ENCODE measurements at places on chromosomes 2 and 18.

DNA sequence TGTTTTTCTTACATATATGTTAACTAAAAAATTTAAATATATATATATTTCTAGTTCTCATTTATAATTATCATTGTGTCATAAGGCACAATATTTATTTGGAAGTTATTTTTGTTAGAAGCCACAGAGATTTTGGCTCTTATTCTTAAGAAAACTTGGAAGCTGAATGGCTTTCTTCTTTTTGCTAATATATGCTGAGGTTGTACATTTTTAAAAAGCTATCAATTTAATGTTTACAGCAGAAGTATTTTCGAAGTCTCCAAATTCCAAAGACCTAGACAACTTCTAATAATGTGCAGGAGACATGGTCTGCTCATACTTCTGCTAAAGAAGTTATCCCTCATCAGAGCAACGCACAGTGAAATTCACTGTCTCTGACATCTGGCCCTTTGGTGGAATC is 3.7 kb upstream of the PIEZO2 start:
- DNase-seq: no peak
- no peak overlapping the region for H3K27ac ChIP-seq
- no peaks in the 10 kb centered on the region for H3K4me1 ChIP-seq
- H3K27me3 ChIP-seq: no peaks in the 10 kb centered on the region
- H3K36me3 ChIP-seq: no peaks in the 10 kb centered on the region

GRCh38 chr18:54100920-54101470 is 123.5 kb downstream of the MBD2 start:
- no peaks in the 10 kb centered on the region for H3K4me1 ChIP-seq
- H3K4me3 ChIP-seq: no peak overlapping the region
- H3K36me3 ChIP-seq: no peaks in the 10 kb centered on the region
- no peaks in the 10 kb centered on the region for H3K27me3 ChIP-seq
- H3K27ac ChIP-seq: no peak overlapping the region

- no peak overlapping the region for H3K4me3 ChIP-seq
- no peaks in the 10 kb centered on the region for H3K27me3 ChIP-seq
- H3K27ac ChIP-seq: no peak overlapping the region
- H3K36me3 ChIP-seq: no peaks in the 10 kb centered on the region
- H3K4me1 ChIP-seq: no peaks in the 10 kb centered on the region
These were observed 9.0 kb upstream of the CREG2 start for GRCh38 chr2:101396316-101396717.

GRCh38 chr18:35852786-35853185 is 119.7 kb upstream of the RMP24 start:
- no peaks in the 10 kb centered on the region for H3K27me3 ChIP-seq
- H3K36me3 ChIP-seq: no peaks in the 10 kb centered on the region
- DNase-seq: no peak
- H3K27ac ChIP-seq: no peak overlapping the region

GRCh38 chr18:23971097-23971440 is 43.5 kb upstream of the TTC39C start:
- H3K4me3 ChIP-seq: no peak overlapping the region
- no peak overlapping the region for H3K27ac ChIP-seq
- DNase-seq: no peak
- H3K4me1 ChIP-seq: no peaks in the 10 kb centered on the region

DNA sequence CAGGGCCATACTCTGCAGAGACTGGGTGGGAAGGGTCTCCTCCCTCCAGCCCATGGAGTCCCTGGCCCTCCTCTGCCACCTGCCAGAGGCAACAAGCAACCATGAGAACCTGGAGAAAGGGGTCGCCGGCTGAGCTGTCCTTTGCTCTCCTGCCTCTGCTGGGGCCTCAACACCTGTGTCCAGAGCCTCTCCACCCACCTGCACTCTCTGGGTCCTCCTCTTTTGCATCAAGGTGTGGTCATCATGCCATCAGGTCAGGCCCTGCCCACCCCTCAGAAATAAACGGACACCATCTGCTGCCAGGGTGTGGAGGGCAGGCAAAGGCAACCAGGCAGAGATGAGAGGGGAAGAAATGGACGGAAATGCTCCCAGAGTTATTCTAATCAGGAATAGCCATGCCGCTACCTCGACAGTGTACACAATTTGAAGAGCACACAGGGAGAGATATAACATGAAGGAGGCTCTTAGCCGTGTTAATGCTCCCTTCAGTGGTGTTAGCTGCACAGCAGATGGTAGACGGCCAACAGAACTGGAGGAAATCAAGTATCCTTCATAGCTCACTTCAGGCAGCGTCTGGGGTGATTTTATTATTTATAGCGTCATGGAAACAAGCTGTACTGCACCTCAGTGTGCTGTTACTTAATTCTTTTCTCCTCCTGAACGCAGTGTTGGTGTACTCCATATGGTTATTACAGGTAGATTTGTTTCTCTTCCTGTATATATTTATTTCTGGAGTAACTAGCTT is 247.9 kb downstream of the TSN start:
- H3K36me3 ChIP-seq: no peaks in the 10 kb centered on the region
- DNase-seq: no peak
- H3K27me3 ChIP-seq: no peaks in the 10 kb centered on the region
- no peak overlapping the region for H3K27ac ChIP-seq
- H3K4me1 ChIP-seq: no peaks in the 10 kb centered on the region

DNA sequence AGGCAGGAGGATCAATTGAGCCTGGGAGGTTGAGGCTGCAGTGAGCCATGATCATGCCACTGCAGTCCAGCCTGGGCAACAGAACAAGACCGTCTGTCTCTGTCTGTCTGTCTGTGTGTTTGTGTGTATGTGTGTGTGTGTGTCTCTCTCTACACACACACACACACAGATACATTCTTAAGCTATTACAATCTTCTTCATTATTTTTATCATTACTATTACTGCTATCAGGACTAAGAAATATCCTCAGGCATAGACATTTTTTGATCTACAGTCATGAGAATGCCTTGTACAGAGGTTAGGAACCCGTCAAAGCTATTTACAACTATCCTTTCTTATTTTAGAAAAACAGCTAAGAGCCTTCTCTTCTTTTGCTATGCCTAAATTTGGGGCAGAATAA is 207.4 kb downstream of the NEDD4L start:
- no peak for DNase-seq
- no peaks in the 10 kb centered on the region for H3K4me1 ChIP-seq
- no peak overlapping the region for H3K4me3 ChIP-seq
- H3K27me3 ChIP-seq: no peaks in the 10 kb centered on the region
- H3K27ac ChIP-seq: no peak overlapping the region

DNA sequence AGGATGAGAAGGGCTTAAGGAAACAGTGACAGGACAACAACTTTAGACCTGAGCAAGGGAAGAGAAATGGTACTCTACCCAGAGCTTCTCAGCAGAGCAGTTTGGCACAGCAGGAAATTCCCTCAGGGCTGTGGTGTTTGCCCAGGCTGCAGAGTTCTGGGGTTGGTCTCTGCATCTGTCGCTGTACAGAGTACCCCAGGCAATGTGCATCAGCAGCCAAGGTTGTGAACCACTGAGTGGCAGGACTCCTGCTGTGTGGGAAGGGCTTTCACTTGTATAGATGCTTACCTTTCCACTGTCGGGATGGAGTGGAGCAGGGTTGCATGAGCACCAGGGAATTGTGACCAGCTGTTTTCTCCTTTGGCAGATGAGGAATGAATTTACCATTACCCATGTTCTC is 21.2 kb downstream of the STAMBP start:
- DNase-seq: no peak
- no peaks in the 10 kb centered on the region for H3K4me1 ChIP-seq
- no peak overlapping the region for H3K27ac ChIP-seq
- no peak overlapping the region for H3K4me3 ChIP-seq
- H3K36me3 ChIP-seq: peaks cover 13% of the 10 kb centered on the region

- no peaks in the 10 kb centered on the region for H3K4me1 ChIP-seq
- H3K4me3 ChIP-seq: no peak overlapping the region
- H3K27me3 ChIP-seq: no peaks in the 10 kb centered on the region
- no peak for DNase-seq
These were observed 119.0 kb downstream of the GCA start for GRCh38 chr2:162462911-162463310.

- H3K27me3 ChIP-seq: no peaks in the 10 kb centered on the region
- H3K4me3 ChIP-seq: no peak overlapping the region
- H3K4me1 ChIP-seq: no peaks in the 10 kb centered on the region
- H3K27ac ChIP-seq: no peak overlapping the region
These were observed 235.4 kb upstream of the SLC14A2 start for GRCh38 chr18:45379903-45380302.

- no peaks in the 10 kb centered on the region for H3K36me3 ChIP-seq
These were observed 254.3 kb downstream of the METTL4 start for GRCh38 chr18:2316751-2317696.

DNA sequence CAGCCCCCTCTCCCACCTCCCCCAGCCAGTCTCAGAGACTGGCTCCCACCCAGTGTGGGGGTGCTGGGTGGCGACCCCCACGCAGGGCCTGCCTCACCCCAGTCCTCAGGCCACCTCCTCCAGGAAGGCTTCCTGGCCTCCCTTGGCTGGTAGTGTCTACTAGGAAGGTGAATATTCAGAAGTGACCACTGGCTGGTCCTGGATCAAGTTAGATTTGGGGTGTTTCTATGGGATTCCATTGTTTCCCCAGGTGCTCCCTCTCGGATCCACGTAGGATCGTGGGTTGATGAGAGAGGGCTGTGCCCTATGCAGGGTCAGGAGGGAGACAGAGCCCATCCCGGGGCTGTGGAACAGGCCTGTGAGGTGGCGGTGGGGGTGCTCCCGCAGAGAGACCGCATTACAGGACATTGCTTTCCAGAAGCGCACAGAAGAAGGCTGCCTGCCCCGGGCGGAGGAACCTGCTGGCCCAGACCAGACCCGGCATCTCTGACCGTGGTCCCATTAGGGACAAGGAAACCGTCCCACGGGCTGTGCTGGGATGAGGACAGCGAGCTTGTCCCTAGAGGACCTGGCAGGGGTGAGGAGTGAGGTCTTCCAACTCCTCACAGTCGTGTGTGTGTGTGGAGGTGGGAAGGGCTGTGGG is 3.3 kb downstream of the PDCD1 start:
- H3K36me3 ChIP-seq: no peaks in the 10 kb centered on the region
- H3K4me3 ChIP-seq: no peak overlapping the region
- no peaks in the 10 kb centered on the region for H3K27me3 ChIP-seq
- no peak for DNase-seq

GRCh38 chr2:162607915-162608314 is 230.7 kb downstream of the KCNH7 start:
- H3K4me1 ChIP-seq: no peaks in the 10 kb centered on the region
- no peaks in the 10 kb centered on the region for H3K27me3 ChIP-seq
- DNase-seq: no peak
- H3K36me3 ChIP-seq: no peaks in the 10 kb centered on the region

- H3K27ac ChIP-seq: no peak overlapping the region
- no peaks in the 10 kb centered on the region for H3K27me3 ChIP-seq
- H3K4me3 ChIP-seq: no peak overlapping the region
These were observed 18.1 kb downstream of the NDC80 start for GRCh38 chr18:2589345-2590068.

DNA sequence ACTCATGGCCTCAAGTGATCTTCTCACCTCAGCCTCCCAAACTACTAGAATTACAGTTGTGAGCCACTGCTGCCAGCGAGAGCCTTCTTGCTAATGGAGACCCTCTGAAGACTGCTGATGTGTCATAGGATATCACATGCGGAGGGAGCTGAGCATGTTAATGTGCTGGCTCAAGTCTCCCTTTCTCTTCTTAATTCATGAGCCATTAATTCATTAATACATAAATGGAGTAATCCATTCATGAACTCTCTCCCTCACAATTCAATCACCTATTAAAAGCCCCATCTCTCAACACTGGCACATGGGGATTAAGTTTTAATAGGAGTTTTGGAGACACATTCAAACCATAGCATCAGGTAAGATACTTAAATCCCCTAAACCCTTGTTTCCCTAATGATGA is 54.8 kb downstream of the SYT4 start:
- H3K27me3 ChIP-seq: no peaks in the 10 kb centered on the region
- no peaks in the 10 kb centered on the region for H3K36me3 ChIP-seq
- H3K4me3 ChIP-seq: no peak overlapping the region
- peaks cover 10% of the 10 kb centered on the region for H3K4me1 ChIP-seq

DNA sequence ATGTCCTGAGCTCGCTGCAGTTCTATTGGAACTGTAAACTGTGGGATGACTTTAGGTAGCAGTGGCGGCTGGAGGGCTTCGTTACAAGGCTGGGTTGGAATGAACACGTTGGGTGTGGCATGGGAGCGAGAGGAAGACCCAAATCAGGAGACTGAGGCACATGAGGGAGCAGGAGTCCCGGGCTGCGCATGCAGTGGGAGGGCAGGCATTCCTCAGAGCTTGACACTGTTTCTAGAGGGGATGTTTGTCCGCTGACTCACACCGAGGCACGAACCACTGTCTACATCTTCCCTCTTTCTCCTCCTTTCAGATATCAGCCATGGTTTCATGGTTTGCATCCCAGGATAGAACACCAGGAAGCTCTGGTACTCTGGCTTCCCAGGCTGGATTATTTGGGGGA is 40.6 kb upstream of the LAMA1 start:
- no peaks in the 10 kb centered on the region for H3K27me3 ChIP-seq
- no peak for DNase-seq
- H3K4me1 ChIP-seq: no peaks in the 10 kb centered on the region

- no peak overlapping the region for H3K4me3 ChIP-seq
- no peak for DNase-seq
- no peaks in the 10 kb centered on the region for H3K36me3 ChIP-seq
- peaks cover 3% of the 10 kb centered on the region for H3K4me1 ChIP-seq
- no peaks in the 10 kb centered on the region for H3K27me3 ChIP-seq
These were observed 46.1 kb downstream of the HDAC4 start for GRCh38 chr2:239354791-239355136.

- H3K36me3 ChIP-seq: no peaks in the 10 kb centered on the region
- no peaks in the 10 kb centered on the region for H3K27me3 ChIP-seq
- no peak overlapping the region for H3K4me3 ChIP-seq
These were observed 54.0 kb downstream of the NAT8 start for GRCh38 chr2:73588177-73588576.

DNA sequence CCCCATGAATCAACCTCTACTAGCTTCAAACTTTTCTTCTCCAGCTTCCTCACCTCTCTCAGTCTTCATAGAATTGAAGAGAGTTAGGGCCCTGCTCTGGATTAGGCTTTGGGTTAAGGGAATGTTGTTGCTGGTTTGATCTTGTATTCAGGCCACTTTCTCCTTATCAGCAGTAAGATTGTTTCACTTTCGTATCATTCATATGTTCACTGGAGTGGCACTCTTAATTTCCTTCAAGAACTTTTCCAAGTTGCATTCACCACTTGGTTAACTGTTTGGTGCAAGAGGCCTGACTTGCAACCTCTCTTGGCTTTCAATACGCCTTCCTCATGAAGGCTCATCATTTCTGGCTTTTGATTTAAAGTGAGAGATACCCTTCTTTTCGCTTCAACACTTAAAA is 22.8 kb downstream of the OXER1 start:
- H3K27ac ChIP-seq: no peak overlapping the region
- H3K36me3 ChIP-seq: no peaks in the 10 kb centered on the region
- no peaks in the 10 kb centered on the region for H3K4me1 ChIP-seq
- no peaks in the 10 kb centered on the region for H3K27me3 ChIP-seq
- no peak for DNase-seq

Data from right lobe of liver (tissue), 6 donors.